ENCODE measurements at places on chromosomes 3 and 15. TPM values are rescaled to one million over a fixed set of nuclear protein-coding genes. Genes with fewer than 3 reads are reported as not detected.

PEX5L gene
- not detected for total RNA-seq

- DNase-seq: no peak
Measured at GRCh38 chr3:33795856-33796536, 2.4 kb upstream of the PDCD6IP start.

DNA sequence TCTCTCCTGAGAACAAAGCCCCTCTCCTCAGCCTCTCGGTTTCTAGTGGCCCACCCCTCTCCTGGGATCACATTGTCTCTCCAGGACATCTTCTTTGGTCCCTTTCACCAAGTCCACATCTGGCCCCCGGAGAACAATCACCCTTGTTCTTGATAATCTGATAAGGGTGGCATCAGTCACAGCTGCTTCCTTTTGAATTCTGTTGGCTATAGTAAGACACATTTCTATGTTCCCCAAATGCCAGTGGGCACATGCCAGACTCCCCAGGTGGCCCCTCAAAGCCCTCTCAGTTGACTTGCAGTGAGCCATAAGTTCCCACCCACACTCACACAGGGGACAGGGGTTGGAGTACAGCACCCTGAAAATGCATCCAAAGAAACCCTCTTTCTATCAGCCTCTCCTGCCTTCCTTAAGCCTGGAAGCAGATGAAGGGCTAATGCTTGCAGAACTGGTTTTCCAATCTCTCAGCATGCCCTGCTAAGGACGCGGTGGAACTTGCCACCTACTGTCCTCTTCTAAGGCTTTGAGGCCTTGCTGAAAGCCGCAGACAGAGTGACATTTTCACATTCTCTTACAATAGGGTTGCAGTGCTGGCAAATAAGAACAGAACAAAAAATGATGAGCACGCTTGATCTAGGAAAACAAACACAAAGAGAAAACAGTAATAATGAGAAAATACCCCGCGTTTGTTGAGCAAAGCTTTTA lies 101.3 kb upstream of the SLCO3A1 start:
- DNase-seq: no peak

- no peak for DNase-seq
Measured at GRCh38 chr3:27696906-27697305, 25.2 kb downstream of the EOMES start.

- peak; percentile 6 for DNase-seq
Measured at GRCh38 chr3:58434990-58435389, 1.4 kb upstream of the PDHB start.

TRAT1 gene
- total RNA-seq: not detected

- DNase-seq: no peak
Measured at GRCh38 chr15:51144021-51144532, 49.4 kb upstream of the TNFAIP8L3 start.

GRM7 gene
- not detected for total RNA-seq

DNA sequence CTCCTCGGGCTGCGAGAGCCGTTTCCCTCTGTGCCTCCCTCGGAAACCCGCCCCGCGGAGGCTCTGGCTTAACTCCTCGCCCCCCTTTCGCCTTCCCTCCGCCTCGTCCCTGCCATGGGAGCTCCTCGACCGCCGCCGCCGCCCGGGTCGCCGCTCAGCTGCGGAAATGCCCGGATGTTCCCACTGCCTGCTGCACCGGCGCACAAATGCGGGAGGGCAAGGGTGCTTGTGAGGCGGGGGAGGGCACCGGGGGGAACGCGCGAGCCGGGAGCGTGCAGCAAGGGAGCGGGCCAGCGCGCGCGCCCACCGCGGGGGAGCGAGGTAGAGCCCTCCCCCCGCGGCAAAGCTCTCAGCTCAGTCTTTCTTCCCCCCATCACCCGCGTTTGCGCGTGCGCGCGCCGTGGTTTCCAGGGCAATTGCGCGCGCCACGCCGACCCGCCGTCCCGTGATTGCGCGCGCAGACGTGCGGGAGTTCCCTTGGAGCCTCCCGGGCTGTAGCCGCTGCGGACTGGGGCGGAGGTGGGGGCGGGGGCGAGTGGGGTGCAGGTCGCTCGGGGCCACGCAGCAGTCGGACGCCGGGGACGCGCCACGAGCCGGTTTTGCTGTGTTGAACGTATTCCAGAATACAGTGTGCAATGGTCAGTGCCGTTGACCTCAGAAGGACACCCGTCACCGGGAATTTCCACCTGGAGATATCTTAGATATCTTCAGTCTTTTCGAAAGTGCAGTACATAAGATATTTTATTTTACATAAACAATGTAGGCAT lies at the start of gene DMXL2:
Gene DMXL2 (minus strand): TSS at position 168 of the 767 bp plus-strand sequence. CDS start 226 bp downstream, outside the sequence.
- DNase-seq: peak; percentile 67

LHFPL4 gene
- total RNA-seq: not detected

SLC38A3 gene
- 29.8 TPM for total RNA-seq

DNA sequence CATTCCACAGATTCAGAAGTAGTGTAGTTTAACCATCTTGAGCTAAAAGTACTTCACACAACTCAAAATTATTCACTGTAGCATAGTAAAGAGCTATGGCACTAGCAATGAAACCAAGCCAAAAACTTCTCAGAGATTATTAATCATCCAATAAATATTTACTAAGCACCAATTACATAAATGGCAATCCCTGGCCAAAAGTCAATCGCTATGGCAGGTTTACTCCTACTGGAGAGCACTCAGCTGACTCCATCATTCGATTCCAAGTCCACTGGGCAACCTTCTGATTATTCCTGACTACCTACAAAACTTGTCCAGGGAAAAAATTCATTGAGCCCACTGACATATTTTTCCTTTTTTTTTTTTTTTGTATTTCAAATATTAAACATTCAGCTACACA lies 23.9 kb downstream of the ATP13A3 start:
- DNase-seq: no peak

DNA sequence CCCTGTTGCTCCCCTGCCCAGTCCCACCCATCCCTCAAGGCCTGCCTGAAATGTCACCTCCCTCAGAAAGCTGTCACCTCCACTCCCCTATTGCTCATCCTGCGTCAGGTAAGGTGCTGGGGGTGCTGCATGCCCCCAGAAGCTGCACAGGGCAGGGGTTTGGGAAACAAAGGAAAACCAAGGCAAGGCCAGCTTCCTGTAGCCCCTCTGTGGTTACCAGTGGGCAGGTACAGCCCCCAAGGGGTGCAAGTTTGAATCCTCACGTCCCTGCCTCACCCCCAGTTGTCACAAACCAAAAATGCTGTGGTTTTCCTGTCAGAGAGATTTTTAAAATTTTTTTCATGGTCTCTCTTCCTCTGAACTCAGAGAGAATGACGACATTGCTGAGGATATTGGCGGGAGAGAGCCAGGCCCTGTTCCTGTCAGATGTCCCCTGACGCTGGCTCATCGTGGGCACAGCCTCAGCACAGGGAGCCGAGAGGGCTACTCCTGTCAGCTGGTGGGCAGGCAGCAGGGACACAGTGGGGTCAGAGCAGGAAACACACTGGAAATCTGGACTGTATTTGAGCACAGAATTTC lies 27.0 kb downstream of the PSTPIP1 start:
- DNase-seq: no peak

DNA sequence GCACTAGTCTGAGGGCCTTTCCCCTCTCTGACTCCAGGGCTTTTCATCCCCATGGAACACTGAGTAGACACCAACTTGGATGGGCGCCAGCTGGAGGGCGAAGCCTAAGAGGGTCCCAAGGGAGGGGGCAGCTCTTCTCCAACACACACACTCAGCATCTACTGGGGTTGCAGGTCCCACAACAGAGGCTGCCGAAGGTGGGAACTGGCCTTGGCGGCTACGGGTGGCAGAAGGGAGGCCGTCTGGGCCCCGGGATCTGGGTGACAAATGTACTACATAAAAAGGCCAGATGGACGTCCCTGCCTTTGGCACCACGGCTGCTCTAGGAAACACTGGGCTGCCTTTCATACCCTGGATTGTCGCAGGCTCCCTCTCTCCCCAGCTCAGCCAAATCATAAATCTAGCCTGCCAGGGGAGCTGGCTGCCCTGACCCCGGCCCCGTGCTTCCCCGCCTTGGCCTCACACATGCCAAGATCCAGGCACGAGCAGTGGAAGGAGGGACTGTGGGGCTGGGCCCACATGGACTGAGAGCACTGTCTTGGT lies 31.5 kb downstream of the SEMA5B start:
- DNase-seq: no peak

- no peak for DNase-seq
Measured at GRCh38 chr15:67184208-67184925, 70.1 kb downstream of the AAGAB start.

DNA sequence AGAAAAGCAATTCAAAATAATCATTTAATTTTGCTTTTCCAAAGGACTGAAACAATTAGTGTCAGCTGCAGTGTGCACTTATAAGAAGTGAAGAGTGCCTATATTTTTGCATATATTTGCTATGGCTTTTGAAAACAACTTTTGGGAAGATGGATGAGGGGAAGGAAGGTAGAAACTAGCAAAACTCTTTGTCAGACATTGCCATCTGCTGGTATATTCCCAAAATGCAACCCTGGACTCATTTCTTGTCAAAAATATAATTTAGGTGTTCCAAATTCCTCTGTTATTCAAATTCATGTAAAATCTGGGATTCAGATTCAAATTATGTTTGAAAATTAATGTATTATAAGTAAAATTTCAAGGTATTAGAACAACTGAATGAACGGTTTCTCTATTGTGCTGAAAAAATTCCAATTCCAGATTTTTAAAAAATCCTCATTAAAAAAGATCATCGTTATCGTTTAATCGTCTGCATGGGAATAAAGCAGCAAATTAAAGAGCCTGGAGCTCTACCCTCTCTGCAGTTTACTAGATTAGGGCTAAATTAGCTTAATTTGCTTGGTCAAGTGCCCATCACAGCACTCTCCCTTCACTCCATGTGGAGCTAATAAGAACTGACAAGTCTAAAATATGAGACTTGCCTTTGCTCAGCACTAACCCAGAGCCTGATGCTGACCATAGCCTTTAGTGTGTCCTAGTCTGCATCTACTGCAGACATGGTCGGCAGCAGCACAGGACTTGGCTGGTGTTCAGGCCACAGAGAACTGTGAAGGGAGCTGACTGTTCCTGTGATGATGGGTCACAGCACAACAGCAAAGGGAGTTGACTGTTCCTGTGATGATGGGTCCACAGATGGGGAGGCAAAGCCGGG lies 67.9 kb upstream of the MITF start:
- DNase-seq: peak; percentile 8

GRCh38 chr15:101266034-101266433 lies 11.3 kb downstream of the SELENOS start:
- DNase-seq: no peak

DNA sequence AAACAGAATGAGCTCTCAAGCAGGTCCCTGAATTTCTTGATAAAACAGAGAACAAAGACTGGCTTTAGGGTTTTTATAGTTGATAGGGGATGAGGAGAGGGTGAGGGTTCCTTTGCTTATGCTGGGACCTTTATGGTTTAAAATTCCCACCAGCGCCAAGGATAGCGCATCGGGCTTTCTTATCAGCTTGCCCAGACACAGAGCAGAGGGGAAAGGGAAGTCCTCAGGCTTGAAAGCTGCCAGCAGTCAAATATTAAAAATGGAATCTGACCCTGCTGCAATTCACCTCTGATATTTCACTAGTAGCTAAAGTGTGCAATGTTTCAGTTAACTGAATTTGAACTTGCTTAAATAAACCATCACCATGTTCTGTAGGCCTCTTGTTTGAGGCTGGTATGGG lies 55.0 kb upstream of the EPHA3 start:
- no peak for DNase-seq

GRCh38 chr3:130894986-130895280 lies 1.0 kb downstream of the ATP2C1 start:
- no peak for DNase-seq

- no peak for DNase-seq
Measured at GRCh38 chr15:90729261-90729660, 12.1 kb downstream of the BLM start.

- DNase-seq: no peak
Measured at GRCh38 chr15:74584779-74585178, 30.9 kb upstream of the CLK3 start.

GRCh38 chr15:71390096-71390495 lies 274.8 kb downstream of the THSD4 start:
- no peak for DNase-seq

TIMP4 gene
- total RNA-seq: 0.07 TPM

SPATA12 gene
- not detected for total RNA-seq

GRCh38 chr3:114147251-114147650 lies 31.6 kb downstream of the DRD3 start:
- no peak for DNase-seq

FGF7 gene
- total RNA-seq: not detected

DNA sequence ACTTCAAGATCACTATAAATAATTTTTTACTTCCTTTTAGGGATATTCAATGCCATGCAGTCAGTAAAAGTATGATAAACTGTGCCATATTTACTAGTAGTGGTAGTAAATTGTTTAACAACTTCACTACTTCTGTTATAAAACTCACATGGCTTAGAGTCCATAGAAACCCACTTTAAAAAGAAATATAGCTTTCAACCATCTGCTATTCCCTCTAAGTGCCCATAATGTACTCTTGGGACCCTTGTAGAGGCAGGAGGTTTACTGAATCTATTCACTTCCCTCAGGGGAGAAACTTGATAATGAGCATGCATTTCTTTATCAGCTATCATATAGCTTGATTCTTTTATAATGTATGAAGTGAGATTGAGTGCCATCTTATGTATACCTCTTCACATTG lies 1448.4 kb upstream of the ALCAM start:
- DNase-seq: no peak

DNA sequence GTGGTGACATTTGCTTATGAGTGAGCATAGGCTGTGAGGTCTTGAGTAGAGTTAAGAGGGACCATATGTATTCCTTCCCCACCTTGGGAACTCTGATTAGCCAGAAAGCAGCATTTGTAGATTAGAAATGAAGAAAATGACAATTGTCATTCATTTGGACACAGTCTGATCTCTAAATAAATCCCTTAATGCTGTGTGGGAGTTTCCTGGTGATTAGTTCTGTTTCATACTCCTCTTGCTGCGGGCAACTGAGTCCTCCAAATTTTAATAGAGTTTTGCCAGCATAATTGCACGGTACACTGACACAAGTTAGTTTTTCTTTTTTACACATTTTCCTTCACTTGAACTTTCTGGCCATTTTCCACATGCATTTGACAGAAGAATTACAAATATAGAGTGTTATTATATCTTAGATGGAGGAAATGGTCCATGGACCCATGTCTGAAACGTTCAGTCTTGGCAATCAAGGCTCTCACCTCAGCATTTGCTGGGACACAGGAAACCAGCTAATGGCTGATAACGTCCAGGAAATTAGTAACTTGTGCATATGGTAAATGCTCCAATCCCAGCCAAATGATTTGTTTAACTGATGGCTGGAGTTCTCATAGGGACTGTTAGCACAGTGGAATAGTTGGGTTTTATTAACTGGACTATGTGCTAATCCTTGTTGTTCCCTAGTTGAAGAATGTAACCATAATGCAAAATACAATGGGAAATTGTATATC lies 321.2 kb downstream of the RBMS3 start:
- DNase-seq: no peak

TMEM45A gene
- 14.8 TPM for total RNA-seq

PRR20G gene
- total RNA-seq: not detected

GRCh38 chr3:127393131-127393820 lies 105.4 kb upstream of the PRR20G start:
- no peak for DNase-seq

ANKUB1 gene
- total RNA-seq: not detected

GRCh38 chr3:21722768-21723167 lies 28.2 kb downstream of the ZNF385D start:
- DNase-seq: no peak

- no peak for DNase-seq
Measured at GRCh38 chr3:142355692-142356091, 92.1 kb downstream of the XRN1 start.
